Thoracic aorta (tissue), 2 donors: ENCODE measurements at places on chromosomes 5 and 9. TPM values are rescaled to one million over a fixed set of nuclear protein-coding genes. Genes with fewer than 3 reads are reported as not detected.

The HNRNPAB gene
- 66.3 TPM for total RNA-seq

The EFNA5 gene
- total RNA-seq = 13.5 TPM

The AHRR gene
- 3.1 TPM for total RNA-seq

The C5orf46 gene
- 28.6 TPM for total RNA-seq

The TRPM3 gene
- total RNA-seq = 5.0 TPM

The MARCOL gene
- not detected for total RNA-seq

The BAAT gene
- total RNA-seq = 0.92 TPM

The TMC1 gene
- total RNA-seq = not detected

The CARD6 gene
- 13.5 TPM for total RNA-seq

The C9 gene
- not detected for total RNA-seq
